AG10803 (cell line): ENCODE measurements at places on chromosomes 1 and 21.

- no peak for DNase-seq
These were observed 29.9 kb downstream of the ADAM30 start for GRCh38 chr1:119866451-119866850.

DNA sequence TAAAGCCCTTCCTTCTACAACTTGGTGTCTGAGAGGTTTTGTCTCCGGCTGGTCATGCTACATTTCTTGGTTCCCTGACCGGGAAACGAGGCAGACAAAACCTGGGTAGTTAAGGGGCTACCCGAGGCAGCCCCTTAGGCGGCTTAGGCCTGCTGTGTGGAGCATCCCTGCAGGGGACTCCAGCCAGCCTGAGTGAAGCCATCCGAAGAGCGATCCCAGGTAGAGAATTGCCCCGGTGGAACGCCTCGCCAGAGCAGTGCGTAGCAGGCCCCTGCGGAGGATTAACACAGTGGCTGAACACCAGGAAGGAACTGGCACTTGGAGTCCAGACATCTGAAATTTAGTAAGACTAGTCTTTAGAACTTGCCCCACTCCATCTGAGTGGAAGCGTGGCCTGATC, 21.2 kb upstream of the MYOCOS start:
- no peak for DNase-seq

DNA sequence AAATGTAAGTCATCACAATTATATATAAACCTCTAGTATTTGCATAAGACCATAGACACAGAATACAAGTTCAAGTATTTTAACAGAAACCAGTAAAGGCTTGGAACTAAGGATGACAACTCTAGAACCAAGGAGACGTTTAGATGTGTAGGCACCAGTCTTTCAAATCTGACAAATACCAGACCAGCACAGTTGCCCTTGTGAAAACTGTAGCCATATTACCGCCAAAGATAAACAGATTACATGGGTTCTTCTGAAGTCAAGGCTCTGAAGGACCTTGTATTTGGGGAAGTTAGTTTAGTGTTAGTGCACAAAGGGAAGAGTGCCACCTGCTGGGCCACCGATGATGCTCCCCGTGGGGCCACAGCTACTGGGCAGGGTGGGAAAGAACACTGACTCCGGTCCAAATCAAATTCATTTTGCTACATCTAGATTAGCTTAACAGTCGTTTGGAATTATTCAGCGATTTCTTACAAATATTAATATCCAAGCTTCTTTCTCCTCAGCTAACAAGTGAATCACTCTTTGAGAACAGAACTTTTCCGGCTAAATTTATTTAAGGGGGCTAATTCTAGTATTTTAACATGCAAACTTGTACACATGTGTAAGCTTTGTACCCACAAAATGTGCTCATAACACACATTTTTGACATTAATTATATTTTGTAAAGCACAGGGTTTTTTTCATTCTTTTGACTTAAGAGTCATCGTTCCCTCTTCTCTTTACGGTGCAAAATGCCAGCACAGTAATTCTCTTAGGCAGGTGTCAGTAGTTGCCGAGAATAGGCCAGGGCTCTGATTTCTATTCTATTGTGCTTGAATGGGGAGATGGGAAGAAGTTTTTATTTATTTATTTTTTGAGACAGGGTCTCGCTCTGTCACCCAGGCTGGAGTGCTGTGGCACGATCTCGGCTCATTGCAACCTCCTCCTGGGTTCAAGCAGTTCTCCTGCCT, 8.0 kb upstream of the NIBAN1 start:
- DNase-seq, result peak; percentile 74

DNA sequence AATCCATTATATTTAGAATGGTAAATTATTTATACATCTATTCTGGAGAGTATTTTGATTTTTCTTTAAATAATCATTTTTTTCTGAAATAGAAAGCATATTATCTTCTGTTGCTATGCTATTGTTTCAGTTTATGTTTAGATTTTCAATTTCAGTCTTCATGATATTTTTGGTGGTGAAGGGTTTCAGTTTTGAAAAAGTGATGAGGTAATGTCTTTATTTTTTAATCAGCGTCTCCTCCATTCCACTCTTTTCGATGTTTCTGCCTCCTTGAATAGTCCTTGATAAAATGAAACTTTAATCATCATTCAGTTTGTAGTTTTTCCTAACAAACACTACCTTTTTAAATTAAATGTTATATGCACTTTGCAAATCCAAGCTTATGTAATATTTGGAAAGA, 428.6 kb downstream of the PTPRC start:
- no peak for DNase-seq

DNA sequence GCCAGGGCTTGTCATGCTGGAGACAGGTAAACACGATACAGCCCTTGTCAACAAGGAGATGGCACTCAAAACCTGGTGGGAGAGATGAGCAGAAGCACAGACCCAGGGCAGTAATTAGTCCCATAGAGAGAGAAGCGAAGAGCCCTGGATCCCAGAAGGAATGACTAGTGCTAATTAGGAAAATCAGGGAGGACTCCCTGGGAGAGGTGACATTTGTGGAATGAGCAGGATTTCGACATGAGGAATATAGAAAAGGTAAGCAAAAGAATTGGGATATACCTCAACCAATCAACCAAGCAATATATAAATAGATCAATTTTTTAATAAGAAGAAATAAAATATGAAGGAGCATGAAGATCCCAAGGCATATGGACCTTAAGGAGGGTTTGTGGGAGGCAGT, 98.5 kb upstream of the GJB5 start:
- no peak for DNase-seq

GRCh38 chr1:248901578-248901977, 4.5 kb upstream of the PGBD2 start:
- no peak for DNase-seq
